ENCODE measurements at places on chromosomes 2 and 18.

GRCh38 chr18:74791501-74792194 is 194.0 kb downstream of the ZNF407 start:
- DNase-seq: no peak

DNA sequence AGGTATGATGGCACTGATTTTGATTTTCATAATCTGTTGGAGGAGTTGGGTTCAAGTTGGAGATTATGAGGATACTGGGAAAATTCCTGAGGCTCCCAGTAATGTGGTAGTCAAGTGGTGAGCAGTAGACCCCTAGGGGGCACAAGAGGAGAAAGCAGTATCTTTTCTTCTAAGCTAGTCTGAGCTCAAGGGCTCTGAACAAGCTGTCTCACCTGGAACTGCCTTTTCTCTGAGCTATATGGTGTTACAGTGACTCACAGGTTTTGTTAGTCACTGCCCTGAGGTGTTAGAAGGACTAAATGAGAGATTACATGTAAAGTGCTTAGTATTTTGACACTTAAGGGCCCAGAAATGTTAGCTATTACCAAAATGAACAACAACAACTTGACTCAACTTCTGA is 42.2 kb downstream of the CD302 start:
- no peak for DNase-seq

- no peak for DNase-seq
Measured at GRCh38 chr2:219629976-219630695, 2.7 kb downstream of the SLC4A3 start.

DNA sequence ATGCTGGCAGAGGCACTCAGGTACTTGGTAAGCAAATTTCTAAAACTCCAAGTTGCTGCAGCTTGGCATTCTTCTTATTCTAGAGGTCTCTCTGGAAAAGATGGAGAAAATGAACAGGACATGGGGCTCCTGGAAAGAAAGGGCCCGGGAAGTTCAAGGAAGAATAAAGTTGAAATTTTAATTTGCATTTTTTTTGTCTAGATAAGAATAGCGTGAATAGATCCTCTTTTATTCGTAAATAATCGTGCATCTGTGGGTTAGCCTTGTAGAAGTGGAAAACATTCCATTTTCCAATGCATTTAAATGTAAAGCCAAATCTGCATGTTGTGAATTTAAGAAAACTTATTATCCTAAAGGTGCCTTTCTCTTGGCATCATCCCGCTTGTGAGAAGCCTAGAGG is 61.0 kb downstream of the TNFRSF11A start:
- DNase-seq: no peak

- DNase-seq: no peak
Measured at GRCh38 chr2:152251211-152251610, 75.6 kb upstream of the STAM2 start.

DNA sequence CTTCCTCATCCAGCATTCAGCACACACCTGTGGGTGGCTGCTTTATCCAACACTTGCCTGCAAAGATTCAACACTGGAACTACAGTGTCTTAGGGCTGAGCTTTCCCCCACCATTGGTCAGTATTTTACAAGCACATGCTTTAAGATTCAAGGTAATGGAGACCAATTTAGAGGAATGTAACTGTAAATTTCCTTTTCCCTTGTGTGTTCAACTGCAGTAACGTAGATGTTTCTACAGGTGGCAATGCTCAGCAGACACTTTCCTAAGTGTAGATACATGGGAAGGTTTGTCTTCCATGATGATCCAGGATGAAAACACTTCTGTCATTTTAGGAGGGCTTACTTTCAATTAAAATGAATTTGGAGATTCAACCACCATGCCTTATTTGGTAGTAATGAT is 143.6 kb upstream of the PXDN start:
- DNase-seq: no peak

- no peak for DNase-seq
Measured at GRCh38 chr2:202847693-202848524, 23.7 kb downstream of the ICA1L start.

DNA sequence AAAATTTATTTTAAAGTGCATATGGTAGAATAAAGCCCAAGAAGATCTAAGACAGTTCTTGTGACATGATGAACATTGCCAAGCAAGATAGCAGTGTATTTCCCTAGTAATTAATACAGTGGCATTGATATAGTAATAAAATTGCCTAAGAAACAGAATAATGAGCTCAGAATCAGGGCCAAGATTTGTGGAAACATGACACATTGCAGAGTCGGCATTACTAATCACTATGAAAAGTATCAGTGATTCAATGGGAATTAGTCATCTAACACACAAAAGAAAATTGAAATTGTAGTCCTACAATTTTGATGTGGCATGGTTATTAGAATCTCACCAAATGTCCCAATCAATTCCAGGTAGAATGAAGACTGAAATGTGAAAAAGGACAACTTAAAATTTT is 243.0 kb upstream of the CYRIA start:
- no peak for DNase-seq

DNA sequence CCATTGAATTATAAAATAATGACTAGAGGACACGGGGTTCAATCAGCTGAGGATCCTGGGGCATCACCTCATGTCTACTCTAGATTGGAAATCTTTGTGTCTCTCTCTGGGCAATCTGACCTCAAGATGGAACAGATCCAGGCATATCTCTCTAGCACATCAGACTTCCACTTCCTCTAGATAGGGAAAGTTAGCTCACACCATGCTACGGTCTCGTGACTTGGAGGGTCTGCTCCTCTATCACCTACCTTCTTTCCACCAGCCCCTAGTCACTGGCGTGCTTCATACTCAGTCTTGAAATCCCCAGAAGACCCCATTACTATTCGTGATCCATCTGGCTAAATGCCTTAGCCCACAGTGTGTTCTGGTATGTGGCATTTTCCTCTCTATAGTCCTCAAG is 148.8 kb downstream of the ANKRD44 start:
- no peak for DNase-seq

DNA sequence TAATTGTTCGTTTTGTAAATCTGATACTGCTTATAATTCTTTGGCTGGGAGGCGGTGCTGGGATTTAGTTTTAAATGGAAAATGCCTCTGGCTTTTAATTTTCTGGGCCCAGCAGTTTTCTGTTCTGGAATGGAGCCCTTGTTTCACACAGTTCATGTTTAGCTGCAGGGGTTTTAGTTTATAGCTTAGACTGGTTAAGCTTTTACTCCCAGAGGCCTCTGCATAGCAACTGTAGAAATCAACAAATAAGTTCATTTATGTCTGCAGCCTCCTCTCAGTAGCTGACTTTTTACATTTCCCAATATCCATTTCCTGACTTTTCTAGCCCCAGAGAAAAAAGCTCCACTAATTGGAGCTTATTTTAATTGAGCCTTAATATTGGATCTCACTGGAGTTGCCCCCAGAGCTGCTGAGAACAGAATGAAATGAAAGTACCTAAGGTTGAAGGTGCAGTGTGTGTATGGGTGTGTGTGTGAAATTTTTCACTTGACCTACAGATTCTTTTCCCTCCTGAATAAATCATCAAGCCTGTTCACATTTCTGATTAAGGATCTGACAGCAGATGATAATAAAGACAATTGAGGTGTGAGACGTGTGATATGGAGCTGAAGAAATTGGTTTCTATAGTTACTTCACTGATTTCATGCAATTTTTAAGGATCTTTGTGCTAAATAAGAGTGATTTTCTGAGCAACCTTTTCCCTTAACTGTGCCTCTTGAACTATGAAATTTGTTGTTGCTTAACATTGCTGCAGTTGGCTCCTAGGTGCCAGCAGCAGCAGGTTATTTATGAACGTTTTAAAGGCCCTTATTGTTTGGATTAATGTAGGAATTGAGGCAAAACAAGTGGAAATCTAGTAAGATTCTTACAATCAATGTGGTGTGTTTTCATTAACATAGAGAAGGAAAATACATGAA is 109.6 kb downstream of the TAF4B start:
- DNase-seq: no peak

DNA sequence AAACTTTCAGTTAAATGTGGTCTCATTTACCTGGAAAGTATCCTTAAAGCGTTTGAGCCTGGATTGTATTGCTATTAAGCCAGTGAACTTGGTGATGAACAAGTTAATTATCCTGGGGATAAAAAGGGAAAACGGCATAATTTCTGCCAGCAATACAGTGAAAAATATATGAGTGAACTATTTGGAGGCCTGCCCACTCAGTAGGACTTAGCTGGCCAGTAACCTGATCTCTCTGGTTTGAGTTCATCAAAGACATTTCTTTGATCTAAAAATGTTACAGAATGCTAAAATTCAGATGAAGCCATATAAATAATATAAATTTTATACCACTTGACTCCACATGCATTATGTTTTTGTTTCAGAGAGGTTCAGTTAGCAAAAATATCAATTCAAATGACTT is 241.1 kb upstream of the VWC2L start:
- DNase-seq: no peak

DNA sequence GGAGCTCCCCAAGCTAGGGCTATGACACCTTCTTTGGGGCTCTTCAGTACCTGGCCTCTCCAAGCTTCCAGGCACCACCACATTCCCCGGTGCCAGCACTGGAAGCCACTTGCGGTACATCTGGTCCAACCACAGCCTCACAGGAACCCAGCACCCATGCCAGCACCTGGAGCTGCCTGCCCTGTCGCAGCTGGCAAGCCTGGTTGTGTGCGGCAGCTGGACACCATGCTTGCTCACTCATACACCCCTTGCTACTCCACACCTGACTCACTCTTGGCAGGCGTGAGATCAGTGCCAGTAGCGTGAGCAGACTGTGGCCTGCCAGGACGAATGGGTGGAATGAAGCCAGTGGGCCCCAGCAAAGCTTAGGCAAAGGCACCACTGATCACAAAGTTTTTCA is 34.0 kb downstream of the LRRTM4 start:
- no peak for DNase-seq

GRCh38 chr2:179882851-179883806 is 21.7 kb upstream of the ZNF385B start:
- DNase-seq: no peak

DNA sequence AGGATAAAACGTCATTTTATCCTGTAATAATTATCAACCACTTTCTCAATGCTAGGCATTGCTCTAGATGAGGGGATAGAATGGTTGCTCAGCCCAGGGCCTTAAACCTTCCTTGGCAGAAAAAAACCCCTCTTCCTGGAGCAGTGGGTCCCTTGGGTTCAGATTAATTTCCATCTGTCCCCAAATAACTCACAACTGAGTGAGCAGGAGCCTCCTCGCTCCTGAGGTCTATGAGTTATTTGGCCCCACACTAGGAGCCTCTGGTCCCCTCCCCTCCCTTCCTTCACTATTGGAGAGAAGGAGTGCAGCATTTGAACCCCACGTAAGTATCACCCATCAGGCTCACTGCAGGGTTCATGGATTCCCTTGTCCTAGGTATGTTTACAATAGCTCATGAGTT is 157.5 kb upstream of the FHL2 start:
- DNase-seq: no peak

DNA sequence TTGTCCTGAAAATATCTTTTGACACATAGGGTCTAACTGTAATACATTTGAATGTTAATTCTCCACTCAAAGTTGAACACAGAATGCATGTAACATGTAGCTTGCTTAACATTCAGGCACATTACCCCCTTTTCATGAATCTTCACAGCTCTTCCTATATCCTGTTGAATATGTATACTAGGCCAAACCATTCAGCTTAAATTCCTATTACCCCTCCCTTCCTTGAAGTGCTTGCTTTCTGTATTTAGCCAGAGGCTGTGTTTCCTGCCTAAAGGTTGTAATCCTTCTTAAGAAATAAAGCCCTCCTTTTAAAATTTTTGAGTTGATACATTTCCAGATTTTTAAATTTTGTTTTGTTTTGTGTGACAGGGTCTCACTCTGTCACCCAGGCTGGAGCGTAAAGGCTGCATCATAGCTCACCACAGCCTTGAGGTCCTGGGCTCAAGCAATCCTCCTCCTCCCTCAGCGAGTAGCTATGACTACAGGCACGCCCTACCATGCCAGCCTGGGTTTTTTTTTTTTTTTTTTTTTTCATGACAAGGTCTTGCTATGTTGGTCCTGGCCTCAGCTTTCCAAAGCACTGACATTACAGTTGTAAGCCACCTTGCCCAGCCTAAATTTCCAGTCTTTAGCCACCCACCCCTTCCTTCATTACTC is 357.6 kb downstream of the DSC3 start:
- no peak for DNase-seq

GRCh38 chr2:228938629-228939028 is 332.5 kb downstream of the PID1 start:
- no peak for DNase-seq

DNA sequence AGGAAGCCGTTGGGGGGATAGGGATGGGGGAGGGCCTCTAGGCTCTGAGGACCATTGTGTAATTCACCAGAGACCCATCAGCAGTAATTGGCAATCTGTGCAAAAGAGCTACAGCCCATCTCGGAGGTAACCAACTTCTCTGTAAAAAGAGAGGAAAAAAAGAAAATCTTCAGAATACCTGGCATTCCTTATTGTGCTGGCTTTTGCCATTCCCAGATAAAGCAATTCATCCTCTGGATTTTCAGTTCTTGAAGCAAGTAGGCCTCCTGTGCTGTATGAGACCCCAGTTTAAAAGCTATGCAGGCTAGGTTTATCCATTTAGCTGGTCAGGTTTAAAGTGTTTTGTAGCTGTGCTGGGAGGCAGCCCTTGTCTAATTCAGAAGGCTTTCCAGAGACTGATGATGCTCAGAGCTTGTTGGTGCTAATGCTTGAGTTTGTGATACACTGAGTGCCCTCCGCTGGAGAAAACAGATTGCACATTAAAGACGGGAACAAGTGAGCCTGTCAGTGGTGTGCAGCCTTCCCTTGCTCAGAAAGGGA is at the start of gene LRRTM4:
LRRTM4 (minus strand) TSS at position 446 of the 540 bp plus-strand sequence.
- no peak for DNase-seq

DNA sequence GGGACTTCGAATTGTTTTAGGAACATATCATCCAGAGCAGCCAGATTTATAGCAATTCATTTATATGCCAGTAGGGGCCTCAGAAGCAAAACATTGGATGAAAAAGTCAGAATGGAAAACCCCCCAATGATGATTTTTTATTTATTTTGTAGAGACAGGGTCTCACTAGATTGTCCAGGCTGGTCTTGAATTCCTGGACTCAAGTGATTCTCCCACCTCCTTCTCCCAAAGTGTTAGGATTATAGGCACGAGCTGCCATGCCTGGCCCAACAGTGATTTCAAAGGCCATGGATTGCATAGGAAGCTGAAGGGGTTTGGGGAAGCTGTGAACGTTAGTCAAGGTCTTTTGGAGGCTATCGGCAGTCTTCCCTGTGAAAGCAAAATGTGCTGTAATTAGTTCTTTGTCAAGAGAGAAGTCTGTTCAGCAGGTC is 21.9 kb upstream of the MCFD2 start:
- DNase-seq: no peak

GRCh38 chr18:35005963-35006577 is 35.1 kb upstream of the MAPRE2 start:
- no peak for DNase-seq
